ENCODE measurements at places on chromosomes 16 and 17.

GRCh38 chr17:72342627-72343527, 222.1 kb downstream of the SOX9 start:
- DNase-seq, result no peak

DNA sequence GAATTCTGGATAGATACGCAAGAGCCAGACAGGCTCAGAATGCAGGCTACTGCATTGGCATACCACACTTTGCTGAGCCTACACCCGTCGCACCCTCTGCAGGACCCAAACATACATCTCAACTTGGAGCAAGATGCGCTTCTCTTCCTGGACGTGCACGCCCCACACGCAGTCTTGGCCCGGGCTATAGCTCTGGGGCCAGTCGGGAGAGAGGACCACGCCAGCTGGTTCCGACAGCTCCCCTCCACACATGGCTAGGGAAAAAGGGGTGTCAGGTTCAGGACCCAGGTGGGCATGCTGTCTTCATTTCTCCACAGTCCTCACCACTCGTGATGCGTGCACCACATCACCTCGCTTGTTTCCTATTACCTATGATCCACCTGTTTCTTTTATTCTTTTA, 15.1 kb upstream of the CDIPT start:
- no peak for DNase-seq

GRCh38 chr16:50657241-50657640, 23.9 kb downstream of the SNX20 start:
- no peak for DNase-seq

DNA sequence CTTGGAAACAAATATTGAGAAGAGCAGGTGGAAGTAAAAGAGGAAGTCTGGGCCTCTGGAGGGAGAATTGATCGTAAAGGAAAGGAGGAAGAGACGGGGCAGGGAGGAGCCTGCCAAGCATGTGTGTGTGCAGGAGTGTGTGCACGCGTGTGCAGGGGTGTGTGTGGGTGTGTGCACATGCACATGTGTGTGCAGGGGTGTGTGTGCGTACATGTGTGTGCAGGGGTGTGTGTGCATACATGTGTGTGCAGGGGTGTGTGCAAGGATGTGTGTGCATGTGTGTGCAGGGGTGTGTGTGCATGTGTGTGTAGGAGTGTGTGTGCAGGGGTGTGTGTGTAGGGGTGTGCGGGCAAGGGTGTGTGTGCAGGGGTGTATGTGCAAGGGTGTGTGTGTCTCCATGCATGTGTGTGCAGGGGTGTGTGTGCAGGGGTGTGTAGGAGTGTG, 10.0 kb downstream of the CEP295NL start:
- DNase-seq, result no peak

- DNase-seq, result no peak
Observed at GRCh38 chr16:66503030-66503429, 46.9 kb downstream of the TK2 start.

- no peak for DNase-seq
Observed at GRCh38 chr17:32769846-32770245, 107.1 kb downstream of the MYO1D start.

DNA sequence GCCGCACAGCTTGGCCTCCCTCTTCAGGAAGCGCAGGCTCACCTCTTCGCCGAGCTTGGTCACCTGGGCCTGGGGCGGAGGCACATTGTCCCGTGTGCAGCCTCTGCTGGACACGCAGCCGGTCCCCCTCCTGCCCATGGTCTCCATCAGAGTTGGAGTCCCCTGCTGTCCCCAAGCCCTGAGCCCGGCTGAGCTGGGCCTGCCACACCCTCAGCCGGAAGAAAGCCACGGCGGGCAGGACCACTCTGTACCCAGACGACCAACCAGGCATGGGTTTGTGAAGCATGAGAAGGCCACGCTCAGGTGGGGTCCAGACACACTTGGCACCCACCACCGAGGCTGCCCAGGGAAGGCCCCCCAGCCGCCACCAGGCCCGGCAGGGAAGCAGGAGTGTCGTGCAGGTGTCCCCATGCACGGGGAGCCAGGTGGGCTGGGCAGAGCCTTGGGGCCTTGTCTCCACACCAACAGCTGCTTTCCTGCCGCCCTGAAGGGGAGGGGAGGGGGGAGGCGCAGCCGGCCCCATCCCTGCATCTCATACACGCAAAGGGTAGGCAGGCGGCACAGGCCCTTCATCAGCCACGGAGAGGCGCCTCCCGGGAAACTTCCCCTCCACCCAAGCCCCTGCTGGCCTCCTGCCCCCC, 5.2 kb downstream of the CCDC154 start:
- DNase-seq, result no peak

DNA sequence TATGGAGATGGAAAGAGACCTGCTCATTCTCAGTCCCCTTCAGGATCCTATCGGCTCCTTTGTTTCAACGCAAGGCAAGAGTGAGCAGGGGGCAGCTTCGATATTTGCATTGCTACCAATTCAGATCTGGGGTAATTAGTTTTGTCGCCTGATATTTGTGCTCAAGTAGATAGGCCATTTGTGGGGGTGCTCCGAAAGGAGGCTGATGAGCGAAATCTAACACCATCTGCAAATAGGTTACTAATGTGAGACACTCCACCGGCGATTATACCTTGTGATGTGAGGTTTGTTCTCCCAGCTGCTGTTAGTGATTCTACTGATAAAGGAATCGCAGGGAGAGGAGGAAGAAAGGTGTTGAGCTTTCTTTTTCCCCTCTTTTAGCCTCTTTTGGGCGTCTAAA, 31.5 kb downstream of the WSCD1 start:
- no peak for DNase-seq

- DNase-seq, result no peak
Observed at GRCh38 chr17:39756380-39757079, 18.8 kb downstream of the GRB7 start.

DNA sequence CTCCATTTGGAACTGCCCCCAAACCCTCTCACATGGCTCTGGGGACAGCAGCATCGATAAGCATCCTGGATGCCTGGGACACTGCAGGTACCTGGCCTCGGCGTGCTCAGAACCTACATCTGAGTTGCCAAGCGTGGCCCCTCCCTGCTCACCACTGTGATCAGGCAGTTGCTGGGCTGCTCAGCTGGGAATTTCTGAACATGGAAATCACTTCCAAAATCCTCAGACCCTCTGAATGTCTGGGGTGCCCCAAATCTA, 6.3 kb downstream of the CDH5 start:
- DNase-seq, result no peak

DNA sequence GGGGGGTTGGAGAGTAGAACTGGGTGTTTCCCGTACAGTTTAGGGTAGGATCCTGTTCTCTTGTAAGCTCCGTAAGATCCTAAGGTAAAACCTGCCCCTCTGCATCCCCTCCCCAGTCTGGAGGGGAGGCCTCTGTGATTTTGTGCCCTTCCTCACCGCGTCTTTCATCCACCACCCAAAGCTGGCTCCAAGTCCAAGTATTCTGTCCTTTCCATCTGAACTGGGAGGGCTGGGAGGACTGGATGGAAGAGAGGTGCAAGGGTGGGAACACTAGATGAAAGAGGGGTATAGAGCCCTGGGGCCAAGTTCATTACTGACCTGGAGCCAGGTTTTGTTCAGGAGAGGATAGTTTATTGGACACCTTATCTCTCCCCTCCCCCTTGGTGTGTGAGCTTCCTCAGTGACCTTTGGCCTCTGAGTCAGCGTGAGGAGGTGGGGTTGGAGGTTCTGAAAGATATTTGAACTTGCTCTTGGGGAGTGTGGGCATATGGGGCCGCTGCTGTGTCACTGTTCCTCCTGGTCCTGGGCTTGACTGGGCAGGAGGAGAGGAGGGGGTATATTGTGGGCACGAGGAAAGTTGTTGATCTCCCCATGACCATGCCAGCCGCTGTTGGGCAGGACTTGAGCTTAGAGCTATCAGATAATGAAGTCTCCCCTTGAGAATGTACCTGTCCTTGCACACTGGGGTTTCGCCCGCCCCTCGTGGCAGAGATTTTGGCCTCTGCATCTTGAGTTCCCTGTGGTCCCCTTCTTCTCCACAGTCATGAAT, 1.6 kb downstream of the LASP1 start:
- DNase-seq, result peak; percentile 81

DNA sequence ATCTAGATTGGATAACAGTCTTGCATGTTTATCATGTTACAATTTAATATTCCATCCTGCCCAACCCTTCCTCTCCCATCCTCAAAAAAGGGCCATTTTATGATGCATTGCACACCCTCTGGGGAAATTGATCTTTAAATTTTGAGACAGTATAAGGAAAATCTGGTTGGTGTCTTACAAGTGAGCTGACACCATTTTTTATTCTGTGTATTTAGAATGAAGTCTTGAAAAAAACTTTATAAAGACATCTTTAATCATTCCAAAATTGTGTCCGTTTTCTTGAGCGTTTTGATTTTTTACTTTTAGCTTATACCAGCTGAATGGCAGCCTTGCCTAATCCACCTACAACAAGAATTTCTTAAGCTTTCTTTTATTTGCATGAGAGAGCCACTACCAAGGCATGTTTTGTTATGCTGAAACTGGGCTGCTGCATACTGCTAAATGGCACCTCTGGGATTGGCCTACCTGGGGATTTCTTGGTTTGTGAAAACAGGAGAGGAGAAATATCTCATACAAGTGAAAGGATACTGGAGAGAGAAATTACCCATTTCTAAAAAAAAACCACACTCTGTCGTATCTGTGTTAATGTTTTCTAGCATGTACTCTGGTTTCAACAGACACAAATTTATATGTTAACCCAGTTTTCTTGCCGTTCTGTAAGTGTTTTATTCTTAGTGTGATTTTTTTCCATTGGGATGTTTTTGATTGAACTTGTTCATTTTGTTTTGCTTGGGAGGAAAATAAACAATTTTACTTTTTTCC, 52.2 kb downstream of the TUBD1 start:
- DNase-seq, result no peak

- no peak for DNase-seq
Observed at GRCh38 chr17:8941980-8942622, 23.4 kb downstream of the PIK3R5 start.

DNA sequence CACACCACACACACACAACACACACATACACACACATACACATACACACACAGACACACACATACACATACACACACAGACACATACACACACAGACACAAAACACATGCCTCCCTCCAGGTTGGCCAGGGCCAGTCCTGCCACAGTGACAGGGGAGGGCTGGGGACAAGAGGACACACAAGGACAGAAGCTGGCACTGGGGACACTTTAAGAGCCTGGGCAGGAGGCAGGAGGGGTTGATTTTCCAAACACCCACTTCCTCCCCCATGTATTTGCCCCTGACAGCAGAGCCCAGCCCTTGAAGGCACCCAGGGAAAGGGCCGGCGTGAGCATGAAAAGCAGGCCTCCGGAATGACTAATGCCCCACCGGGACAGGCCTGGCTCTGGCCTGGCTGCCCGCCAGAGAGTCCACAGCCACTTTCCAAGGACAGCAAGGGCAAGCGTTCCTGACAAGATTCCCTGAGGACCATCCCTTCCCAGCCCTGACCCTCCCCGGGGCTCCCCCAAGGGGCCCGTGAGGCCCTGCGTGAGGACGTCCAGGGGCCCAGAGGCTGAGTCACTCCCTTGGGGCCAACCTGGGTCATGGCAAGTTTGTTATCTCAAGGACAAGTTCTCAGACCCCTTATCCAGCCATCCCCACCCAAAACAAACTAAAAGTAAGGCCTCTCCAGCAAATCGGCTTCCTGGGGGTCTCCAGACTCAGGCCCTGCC, 235.6 kb downstream of the ZNF423 start:
- DNase-seq, result no peak

DNA sequence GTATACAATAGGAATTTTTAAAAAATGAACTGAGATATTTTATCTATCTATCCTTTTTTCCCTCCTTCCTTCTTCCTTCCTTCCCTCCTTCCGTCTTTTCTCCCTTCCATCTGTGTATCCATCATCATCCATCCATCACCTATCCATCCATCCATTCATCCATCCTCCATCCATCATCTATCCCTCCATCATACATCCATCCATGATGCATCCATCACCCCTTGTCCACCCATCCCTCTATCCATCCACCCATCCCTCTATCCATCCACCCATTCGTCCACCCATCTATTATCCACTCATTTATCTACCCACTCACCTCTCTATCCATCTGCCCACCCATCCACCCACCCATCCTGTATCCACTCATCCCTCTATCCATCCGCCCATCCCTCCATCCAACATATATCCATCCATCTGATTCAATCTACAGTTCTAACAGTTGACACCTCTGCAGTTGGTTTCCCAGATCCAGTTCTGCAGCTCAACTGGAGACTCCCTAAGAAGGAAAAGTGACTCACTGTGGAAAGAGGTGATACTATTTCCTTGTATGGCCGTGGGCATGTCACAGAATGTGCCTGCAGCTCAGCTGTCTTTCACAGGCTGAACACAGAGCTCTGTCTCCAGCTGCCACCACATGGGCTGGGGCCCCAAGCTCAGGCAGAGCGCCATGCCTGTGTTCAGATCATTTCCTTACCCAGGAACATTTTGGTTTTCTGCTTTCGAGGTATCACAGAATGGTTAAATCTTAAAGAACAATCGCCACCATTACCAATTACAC, 130.8 kb downstream of the XYLT1 start:
- no peak for DNase-seq

GRCh38 chr17:74852237-74853047, 7.2 kb downstream of the GRIN2C start:
- DNase-seq, result peak; percentile 71

DNA sequence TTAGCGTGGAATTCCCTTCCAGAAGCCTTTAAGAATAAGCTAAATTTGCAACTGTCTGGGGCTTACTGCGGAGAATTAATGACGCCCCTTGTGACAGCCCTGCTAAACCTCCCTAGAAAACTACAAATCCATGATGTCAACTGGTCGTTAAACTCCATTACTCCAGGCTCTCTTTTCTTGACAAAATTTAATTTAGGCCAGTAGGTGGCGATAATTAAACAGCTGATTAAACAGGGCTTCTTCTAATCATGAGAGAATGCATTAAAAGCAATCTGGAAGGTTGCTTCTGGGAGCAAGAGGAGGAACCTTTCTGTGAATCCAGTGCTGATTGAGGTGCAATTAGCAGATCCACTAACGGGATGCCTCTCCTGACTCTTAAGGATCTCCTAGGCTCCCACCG, 8.1 kb upstream of the NLRP1 start:
- no peak for DNase-seq

DNA sequence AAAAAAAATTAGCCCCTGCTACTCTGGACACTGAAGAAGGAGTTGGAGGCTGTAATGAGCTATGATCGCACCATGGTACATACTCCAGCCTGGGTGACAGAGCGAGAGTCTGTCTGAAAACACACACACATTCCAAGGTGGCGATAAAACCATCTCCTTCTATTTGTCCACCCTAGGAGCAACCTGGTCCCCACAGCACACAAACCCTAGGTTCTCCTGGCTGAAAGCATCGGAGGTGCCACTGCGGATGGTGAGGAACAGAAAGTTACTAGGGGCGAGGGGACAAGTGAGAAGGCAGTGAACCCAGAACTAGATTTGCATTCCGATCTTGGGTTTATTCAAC, 1.4 kb upstream of the ECI1 start:
- no peak for DNase-seq

DNA sequence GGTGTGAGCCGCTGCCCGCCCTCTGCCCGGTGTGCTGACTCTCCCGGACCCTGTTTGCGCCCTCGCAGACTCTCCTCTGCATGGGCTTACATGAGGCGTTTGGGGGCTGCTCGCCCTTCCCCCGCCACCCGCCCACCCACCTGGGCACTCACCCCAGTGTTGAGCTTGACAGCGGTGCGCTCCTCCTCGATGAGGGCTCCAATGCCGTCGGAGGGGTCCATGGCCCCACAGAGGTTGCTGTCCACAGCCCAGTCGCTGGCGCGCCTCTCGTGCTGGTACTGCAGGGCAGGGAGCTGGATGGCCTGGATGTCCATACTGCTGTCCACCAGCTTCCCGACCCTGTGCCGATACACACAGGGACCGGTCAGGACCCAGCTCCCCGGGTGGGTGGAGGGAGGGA, 21.4 kb upstream of the RNPS1 start:
- no peak for DNase-seq

GRCh38 chr16:87837627-87838289, 31.5 kb downstream of the SLC7A5 start:
- no peak for DNase-seq
